Inflammatory macrophage treated with lipopolysaccharide for 4 hours (primary cell): ENCODE measurements at places on chromosomes 1 and 21.

- DNase-seq, result no peak
These were observed 12.4 kb downstream of the SLC2A7 start for GRCh38 chr1:9013819-9014218.

GRCh38 chr21:43195121-43196021, 26.6 kb downstream of the CRYAA start:
- DNase-seq, result no peak

GRCh38 chr1:18628511-18628910, 2.1 kb upstream of the PAX7 start:
- DNase-seq, result no peak

GRCh38 chr1:175877939-175878737, 134.7 kb upstream of the TNR start:
- DNase-seq, result no peak

GRCh38 chr1:165876121-165876520, 48.7 kb downstream of the UCK2 start:
- DNase-seq, result no peak

- no peak for DNase-seq
These were observed 8.5 kb downstream of the SSR2 start for GRCh38 chr1:156012051-156012817.

- DNase-seq, result peak; percentile 54
These were observed at the start of gene HEYL for GRCh38 chr1:39639305-39640130. HEYL (minus strand) TSS chr1:39639643; CDS start chr1:39639625, 18 bp downstream.

DNA sequence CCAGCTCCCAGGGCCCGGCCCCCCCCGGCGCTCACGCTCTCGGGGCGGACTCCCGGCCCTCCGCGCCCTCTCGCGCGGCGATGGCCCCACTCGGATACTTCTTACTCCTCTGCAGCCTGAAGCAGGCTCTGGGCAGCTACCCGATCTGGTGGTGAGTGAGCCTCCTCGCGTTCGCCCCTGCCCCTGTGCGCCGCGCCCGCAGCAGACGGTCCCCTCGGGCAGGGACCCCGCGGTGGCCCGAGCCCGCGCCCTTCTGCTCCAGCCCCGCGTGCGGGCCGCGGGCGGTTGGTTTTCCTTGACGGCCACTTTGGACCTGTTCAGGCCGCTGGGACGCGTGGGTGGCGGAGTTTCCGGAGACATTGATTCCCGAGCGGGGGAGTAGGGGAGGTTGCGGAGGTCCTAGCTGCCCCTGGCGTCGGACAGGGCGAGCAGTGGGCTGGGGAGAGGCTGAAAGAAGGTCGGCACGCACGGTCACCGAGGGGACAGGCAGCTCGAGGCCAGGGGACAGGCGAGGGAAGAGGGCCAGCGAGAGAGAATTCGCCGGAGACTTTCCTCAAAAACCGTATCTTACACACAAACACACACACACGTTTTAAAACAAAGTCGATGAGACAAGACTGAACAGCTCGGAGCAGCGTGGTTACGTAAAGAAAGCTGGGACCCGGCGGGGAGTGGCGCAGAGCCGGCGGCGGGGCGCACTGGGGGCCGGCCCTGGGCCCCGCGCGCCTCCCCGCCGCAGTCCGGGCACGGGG, 427 bp downstream of the WNT3A start:
- no peak for DNase-seq

GRCh38 chr1:15684042-15684461, at the start of gene PLEKHM2:
PLEKHM2 (plus strand) TSS chr1:15684320; CDS start chr1:15684559, 239 bp downstream.
- peak; percentile 64 for DNase-seq

DNA sequence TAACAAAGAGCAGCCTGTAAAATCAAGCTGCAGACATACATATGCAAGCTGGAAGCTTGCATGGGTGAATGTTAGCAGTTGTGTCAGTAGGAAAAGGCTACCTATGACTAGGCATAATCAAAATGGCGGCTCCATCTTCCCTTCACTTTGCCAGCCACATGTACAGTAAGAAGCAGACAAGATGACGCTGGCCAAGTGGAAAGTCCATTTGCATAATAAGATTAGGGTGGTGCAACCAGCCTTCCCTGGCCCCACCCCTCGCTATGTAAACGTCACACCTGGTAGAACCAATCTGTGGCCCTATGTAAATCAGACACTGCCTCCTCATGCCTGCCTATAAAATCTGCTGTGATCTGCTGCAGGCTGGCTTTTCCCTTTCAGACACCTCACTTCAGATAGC, 171.9 kb upstream of the USP25 start:
- no peak for DNase-seq

DNA sequence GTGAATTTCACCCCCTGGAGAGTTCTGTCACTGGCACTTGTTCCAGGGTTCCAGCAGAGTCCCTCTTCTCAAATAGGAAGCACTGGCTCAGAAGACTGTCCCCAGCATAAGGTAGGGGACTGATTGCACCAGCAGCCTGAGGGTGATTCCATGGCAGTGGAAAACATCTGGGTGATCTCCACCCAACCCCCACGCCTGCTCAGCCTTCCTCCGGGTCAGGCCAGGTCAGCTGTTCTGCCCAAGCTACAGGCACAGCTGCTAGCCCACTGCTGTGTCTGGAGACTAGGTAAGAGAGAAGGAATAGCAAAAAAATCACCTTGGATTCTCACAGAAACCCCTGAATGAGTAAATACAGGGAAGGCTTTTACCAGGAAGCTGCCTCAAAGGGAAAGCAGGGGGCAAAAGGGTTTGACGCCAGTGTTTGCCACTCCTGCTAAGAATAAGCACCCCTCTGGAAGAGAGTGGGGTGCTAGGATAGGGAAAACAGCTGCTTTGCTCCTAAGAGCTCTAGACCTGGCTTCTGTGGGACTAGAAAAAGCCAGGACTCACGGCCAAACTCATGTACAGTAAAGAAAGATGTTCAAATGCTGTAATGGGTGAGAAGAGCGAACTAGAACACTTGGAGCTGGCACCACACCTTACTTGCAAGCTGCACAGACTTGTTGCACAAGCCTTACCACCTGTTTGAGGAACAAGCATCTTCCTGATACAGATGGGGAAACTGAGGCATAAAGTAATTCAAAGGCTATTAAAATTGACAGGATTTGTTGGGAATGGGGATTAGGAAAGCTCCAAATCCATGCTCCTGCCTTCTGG, 1.0 kb upstream of the DENND2D start:
- DNase-seq, result no peak

GRCh38 chr1:175188936-175189335, 3.6 kb downstream of the KIAA0040 start:
- DNase-seq, result peak; percentile 87

GRCh38 chr1:109775398-109775797, 11.7 kb upstream of the EPS8L3 start:
- no peak for DNase-seq

- no peak for DNase-seq
These were observed 65.5 kb downstream of the SCCPDH start for GRCh38 chr1:246789454-246790339.

DNA sequence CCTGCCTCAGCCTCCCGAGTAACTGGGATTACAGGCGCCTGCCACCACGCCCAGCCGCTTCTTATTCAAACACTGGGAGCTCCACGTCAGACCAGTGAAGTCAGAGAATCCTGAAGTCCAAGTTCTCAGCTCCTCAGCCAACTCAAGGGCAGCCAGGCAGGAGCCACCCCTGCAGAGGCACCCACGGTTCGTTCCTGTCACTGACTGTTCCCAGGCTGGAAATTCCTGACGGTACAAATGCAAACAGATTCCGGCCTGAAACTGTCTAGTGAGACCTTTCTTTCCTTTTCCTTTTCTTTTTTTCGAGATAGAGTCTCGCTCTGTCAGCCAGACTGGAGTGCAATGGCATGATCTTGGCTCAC, 11.7 kb downstream of the SLC35E2B start:
- DNase-seq, result no peak

GRCh38 chr21:16002874-16003466, 273.2 kb downstream of the USP25 start:
- no peak for DNase-seq

- DNase-seq, result no peak
These were observed 7.0 kb downstream of the RD3 start for GRCh38 chr1:211484755-211485479.

DNA sequence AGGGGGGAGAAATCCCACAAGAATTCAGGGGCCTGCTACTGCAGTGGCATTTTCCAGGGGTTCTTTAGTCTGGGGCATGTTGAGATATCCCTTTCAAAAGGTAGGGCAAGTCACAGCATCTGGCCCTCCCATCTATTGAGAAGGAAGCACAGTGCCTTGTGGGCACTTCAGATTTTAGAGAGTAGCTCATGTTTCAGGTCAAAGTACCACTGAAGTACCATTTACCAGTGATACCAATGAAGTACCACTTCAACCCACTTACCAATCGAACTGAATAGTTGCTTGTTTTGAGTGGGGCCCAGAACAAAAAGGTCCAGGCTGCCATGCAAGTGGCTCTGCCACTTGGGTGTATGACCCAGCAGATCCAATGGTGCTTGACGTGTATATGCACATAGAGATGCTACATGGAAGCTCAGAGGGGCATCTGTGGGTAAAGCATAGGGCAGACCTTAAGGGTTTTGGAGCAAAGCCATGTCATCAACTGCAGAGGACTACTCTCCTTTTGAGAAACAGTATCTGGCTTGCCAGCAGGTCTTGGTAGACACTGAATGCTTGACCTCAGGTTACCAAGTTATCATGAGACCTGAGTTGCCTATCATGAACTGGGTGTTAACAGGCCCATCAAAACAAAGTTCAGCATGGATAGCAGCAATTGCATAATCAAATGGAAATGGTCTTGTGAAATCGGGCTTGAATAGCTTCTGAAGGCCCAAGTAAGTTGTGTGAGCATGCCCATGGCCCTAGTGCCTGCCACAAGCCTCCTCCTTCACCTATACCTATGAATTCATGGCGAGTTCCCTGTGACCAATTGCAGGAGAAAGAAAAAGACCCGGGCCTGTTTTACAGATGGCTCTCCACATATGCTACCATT, 23.5 kb downstream of the PLA2G2D start:
- DNase-seq, result no peak

DNA sequence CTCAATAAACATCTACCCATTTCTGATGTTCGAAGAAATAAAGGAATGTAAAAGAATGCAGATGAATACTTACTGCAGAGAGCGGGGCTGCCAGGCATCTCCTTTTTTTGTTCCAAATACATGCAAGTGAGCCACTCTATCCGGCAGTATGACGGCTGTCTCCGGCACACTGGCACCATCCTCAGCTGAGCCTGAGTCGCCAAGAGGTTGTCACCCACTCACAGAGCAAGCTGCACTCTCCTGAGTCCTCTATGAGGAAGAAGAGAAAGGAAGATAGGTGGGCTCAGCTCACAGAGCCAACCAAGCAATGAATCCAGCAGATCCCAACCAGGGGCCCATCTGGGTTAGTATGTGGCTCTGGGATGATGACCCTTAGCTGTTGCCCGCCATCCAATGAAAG, 65.3 kb downstream of the CD46 start:
- peak; percentile 43 for DNase-seq

- DNase-seq, result no peak
These were observed 20.1 kb downstream of the IFNLR1 start for GRCh38 chr1:24167008-24167407.

DNA sequence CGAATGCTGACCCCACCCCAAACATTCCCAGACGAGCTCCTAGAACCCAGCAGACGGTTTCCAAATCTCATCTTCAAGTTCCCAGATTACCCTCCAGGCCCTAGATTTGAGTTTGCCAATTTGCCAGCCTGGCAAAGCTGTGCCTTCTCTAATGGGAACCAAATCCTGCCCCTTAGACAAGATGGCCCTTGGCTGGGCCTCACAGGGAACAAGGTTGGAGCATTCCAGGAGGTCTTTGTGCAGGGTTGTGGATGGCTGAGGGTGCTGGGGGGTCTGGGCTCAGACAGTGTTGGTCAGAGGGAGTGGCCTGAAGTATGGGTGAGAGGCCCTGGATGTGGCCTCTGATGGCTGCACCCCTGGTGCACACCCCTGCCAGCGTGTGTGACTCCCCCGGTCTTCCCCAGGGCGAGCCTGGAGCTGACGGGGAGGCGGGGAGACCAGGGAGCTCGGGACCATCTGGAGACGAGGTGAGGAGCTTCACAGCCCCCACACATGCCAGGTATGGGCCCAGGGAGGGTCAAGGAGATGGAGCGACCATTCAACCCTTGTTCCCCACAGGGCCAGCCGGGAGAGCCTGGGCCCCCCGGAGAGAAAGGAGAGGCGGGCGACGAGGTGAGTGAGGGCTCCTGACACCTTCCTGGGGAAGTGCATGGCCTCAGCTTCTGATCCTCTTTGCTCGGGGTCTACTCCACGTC, 10.2 kb downstream of the COL6A1 start:
- no peak for DNase-seq

GRCh38 chr1:109188200-109188599, 25.5 kb upstream of the SARS1 start:
- DNase-seq, result no peak

DNA sequence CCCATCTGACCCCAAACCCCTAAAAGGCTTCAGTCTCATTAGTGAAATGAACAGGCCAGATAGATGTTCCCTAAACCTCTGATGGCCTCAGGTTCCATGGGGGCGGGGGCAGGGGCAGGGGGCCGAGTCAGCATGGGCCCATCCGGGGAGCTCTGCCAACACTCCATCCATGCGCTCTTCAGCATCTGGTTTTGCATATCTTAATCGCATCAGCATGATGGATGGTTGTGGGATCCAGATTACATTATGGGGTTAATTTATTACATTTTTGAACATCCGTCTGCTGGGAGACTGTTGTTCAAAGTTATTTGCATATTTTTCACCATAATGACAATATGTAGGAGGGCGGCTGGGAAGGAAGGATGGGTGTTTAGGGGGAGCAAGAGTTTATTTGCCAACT, 3.1 kb upstream of the MAD2L2 start:
- DNase-seq, result no peak

DNA sequence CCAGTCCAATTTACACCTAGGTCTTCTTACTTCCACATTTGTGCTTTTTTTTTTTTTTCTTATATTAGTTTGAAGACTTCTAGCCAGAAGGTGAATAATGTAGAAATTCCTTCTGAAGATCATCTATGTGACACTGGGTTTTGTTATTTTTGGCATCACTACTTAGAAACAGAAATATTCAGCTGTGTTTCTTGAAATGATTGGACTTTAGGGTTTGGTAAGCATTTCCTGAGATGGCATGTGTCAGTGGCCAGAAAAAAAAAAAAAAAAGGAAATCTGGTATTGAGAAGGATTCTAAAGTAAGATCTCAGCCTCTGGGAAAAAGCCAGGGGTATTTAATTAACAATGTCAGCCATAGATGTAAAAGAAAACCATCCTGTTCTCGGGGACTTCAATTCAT, 43.4 kb upstream of the LRRC8C start:
- no peak for DNase-seq

DNA sequence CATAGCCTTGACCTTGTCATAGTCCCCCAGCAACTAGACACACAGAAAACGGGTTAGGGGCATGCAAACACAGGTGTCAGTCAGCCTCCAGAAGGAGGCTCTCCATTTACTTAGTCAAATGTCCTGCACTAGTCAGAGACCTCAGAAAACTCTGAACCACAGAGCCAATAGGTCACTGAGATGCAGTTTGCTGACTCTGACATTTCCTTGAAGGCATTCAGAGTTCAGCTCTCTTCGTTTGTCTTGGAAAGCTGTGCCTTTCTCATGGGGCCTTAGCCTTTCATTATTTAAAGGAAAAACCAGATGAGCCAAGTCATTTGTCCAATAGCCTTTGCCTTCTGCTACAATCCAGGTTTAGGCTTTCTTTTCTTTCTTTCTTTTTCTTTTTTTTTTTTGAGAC, 3.5 kb downstream of the OLFML2B start:
- no peak for DNase-seq
